ENCODE measurements at places on chromosomes 5 and 9.

GRCh38 chr9:124392871-124393460, 22.3 kb downstream of the PSMB7 start:
- no peak for DNase-seq

DNA sequence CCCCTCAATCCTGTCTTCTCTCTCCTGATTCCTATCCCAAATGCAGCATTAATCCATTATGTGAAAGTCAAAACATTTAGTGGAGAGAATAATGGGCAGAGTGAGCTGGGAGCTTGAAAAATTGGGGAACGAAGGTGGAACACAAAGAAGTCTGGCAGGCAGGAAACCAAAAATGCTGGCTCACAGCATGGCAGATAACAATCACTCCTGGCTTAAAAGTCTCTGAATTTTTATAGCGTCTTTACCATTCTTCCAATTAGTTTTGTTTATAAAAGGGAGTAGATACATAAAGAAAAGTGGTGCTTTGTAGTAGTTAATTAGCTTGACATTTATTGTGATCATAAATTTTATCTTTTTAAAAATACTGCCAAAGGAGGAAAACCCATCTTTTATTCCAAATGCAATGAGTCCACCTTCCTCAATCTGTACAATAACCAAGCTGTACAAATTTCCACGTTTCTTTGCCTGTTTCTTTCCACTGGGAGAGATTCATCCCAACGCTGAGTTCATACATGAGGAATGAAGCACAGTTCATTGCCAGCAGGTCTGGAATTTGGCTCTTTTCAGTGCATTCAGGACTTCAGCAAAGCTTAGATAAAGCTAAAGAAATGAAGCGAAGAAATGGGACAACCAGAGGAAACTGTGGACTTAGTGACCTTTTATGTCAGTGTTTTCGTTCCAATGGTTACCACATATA, 174.7 kb downstream of the HMHB1 start:
- no peak for DNase-seq

DNA sequence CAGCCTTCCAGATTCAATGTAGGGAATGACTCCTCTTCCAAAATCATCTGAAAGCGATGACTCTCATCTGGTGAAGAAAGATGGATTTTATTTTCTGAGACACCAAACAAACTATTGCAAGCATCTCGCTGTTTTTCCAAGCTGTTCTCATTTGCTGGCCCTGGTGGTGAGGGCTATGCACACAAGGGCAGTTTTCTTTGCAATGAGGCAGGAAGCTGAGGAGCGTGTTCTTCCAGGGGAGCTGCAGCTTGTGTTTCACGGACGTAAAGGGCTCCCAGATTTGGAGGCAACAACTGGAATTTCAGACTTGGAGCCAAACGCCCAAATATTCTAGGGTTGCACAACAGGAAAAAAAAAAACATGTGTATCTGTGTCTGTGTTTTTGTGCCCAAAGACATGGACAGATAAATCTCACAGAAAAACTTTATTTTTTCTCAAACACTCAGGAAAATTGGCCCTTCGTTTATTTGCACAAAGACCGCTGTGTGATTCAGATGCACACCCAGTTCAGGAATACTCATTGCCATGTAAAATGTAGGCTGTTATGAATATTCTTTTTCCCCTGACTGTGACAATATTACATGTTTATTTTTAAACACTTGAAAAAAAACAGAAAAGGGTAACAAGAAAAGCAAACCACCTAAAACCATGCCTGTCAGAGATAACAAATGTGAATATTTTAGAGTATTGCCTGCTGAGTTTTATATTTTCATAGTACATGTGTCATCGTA, 151.3 kb downstream of the GAS1 start:
- DNase-seq: no peak

DNA sequence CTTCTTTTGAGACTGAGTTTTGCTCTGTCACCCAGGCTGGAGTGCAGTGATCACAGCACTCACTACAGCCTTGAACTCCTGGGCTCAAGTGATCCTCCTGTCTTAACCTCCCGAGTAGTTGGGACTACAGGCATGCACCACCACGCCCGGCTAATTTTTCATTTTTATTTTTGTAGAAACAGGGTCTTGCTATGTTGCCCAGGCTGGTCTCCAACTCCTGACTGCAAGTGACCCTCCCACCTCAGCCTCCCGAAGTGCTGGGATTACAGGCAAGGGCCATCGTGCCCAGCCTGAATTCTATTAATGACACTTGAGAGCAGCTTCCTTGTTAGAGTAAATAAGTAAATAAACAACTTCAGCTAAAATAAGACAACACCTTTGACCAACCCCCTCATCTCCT, 12.3 kb downstream of the ROR2 start:
- no peak for DNase-seq

- no peak for DNase-seq
Measured at GRCh38 chr5:160033546-160034252, 24.8 kb downstream of the TTC1 start.

GRCh38 chr9:93264338-93265125, 80.6 kb downstream of the WNK2 start:
- DNase-seq: no peak

GRCh38 chr9:134566196-134566847, 75.3 kb upstream of the COL5A1 start:
- DNase-seq: no peak

GRCh38 chr9:121743441-121744001, 92.1 kb downstream of the DAB2IP start:
- peak; percentile 87 for DNase-seq

DNA sequence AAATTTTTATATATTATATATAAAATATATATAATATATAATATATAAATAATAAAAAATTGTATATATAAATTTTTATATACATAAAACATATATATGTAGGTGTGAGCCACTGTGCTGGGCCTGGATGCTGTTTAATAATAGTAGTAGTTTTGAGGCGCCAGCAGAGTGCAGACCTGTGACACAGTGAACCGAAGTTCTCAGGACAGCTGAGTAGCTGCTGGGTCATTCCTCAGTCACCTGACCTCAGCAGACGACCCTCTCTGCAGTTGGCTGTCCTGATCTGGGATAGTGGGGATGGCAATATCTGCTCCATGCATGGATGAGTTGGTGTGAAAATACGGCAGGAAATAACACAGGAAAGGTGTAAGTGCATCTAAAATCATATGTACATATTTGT, 3.3 kb upstream of the SNX18 start:
- DNase-seq: no peak

GRCh38 chr9:38271666-38272241, 120.7 kb upstream of the ALDH1B1 start:
- DNase-seq: no peak

GRCh38 chr9:137865581-137866145, 11.9 kb upstream of the CACNA1B start:
- DNase-seq: no peak

DNA sequence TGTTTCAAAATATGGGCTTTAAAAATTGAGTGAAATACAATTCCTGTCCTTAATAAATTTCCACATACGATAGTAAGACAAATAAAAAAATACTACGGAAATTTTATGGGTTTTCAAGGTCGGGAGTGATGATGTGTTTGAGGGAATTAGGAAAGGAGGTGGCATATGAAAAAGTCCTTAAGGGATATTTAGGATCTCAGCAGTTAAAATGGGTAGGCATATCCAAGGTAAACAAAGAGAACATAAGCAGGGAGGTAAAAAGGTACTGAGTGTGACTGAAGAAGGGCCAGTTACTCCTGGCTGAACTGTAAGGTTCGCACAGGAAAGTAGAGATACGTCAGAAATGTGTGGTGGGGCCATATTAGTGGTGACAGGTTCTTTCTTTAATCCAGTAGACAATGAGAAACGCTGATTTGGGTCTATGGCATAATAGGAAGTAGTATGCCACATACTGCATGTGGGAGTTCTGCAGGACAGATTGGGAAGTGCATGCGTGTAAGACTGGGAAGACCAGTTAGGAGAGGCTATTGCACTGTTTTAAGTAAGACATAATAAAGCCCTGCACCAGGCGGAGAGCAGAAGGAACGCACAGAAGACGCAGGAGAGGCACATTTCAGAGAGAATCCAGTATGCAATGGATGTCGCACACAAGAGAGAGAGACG, 937 bp upstream of the HMGCR start:
- no peak for DNase-seq

DNA sequence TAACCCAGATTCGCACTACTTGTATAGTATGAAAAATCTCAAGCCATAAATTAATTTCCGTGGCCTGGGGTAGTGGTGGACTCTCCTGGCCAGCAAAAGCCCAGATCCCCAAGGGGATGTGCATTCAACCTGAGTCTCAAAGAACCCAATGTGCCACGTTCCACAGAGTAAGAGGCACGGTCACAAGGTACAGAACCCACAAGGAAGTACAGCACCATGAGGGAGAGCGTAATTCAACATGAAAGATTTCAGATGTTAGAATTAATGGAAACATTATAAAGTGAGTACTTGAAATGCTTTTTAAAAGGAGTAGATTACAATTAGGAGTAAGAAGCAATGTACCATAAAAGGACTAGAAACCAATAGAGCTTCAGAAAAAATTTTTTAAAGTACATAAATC, 23.4 kb downstream of the SRD5A1 start:
- no peak for DNase-seq

DNA sequence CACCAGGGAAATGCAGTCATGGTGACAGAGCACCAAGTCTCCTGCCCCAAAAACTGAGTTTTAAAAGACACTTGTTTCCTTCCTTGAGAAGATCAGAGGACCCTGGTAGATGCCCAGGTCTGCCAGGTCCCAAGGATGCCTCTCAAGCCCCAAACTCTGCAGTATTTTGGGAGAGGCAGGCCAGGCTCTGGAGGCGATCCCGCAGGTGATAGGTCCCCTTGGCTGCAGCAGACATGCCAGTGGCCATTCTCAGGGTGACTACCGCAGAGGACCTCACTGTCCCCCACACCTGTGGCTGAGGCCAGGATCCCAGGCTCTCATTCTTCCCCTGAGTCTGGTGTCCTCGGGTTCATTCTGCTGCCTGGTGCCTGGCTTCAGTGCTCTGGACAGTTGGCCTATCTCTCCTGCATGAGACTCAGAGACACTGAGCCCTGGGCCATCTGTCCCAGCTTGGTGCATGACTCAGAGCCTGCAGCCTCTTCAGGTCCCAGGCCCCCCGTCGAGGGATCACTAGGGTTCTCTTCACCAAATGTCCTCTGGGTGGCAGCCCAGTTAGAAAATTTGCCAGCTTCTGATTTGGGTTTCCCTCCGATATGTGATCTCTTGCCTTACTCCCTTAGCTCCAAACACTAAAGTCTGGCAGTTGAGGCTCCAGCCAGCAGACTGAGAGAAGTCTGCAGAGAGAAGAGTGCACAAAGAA, 59.7 kb upstream of the GARNL3 start:
- DNase-seq: no peak

GRCh38 chr5:175809531-175810121, 61.8 kb upstream of the CPLX2 start:
- no peak for DNase-seq

DNA sequence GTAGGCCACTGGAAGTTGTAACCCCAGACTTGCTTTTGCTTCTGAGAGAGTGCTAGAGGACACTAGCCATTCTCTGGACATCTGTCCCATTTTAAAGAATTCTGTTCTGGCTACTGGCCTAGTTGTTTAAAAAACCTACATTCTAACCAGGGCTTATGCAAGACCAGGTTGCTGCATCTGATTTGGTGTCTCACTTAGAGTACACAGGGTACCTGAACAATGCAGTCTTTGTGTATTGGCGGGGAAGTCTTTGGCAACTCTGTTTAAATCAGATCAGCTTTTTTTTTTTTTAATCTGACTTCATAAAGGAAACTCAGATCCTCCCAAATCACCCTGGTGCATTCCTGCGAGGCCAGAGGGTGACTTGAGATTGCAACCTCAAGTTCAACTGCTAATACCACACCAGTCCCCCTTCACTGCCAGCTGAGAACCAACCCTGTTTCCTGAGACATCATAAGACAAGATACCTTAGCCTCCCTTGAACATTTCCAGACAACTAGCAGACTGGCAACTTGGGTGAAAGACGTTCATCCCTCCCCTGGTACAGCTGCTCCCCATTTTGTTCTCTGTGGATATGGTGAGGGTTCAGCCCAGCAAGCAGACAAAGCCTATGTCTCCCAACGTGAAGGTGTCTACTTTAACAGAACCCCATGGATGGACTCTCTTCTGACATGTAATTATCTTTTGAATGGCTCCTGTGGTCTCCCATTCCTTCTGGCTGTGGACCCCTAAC, 27.0 kb downstream of the SKP1 start:
- DNase-seq: no peak

GRCh38 chr5:137344723-137345322, 154.3 kb downstream of the SPOCK1 start:
- DNase-seq: no peak

DNA sequence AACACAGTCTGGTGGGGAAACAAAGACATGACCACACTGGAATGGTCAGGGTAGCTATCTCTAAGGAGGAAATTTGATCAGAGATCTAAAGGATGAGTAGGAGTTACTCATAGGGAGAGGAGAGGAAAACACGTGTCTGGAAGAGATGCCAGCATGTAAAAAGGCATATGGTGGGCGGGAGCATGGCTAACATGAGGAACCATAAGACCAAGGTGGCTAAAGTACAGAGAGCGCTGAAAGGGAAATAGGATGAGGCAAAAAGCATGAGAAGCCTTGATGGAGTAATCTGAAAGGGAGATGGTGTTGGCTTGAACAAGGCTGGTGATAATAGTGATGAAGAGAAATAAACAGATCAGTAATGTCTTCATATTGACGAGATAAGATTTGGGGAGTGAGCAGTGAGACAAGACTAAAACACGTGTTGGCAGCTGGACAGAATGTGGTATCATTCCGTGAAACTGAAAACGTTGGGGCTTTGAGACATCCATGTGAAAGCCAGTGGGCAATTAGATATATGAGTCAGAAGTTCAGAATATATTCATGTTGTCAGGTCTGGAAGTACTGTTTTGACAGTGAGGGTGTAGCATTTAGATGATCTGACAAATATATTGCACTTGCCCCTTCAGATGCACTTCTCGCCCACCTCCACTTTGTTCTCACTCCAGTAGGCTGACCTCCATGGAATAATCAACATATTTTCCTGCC, 209.1 kb upstream of the KCNN2 start:
- DNase-seq: no peak

DNA sequence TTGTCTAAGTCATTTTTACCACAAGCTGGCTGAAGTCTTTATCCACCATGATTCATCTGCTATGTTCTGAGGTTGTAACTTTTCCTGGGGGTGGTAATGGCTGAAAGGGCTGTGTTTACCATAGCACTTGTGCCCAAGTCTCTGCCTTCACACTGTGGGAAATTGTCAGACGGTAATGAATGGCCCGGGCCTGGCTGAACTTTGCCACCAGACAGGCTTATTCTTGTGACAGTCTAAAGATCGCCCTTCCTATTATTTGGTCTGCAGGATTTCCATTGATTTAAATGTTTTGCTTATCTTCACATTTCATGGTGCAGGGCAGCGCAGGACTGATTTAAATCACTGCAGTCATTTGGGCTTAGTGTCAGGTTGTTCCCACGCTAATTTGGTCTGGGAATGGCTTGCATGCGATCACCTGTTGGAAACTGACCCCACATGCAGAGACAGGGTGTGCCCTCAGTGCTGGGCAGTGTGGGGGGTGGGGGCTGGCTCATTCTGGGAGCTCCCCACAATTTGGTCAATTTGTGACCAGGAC, 109.3 kb upstream of the ICE1 start:
- DNase-seq: no peak

DNA sequence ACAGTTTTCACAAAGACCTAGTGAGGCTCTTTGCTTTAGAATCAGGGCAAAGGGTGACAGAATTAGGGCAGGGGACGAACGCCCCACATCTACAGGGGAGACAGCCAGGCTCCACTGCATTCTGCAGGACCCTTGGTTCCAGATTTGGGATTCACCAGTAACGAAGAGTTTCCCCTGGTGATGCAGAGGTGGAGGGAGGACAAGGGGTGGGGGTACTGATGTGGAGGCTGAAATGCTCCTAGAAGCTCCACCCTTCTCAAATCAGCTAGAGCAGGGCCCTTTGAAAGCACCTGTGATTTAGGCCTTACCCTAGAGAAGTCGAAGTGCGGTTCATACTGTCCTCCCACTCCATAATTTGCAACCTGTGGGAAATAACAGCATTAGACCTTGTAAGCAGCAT, 29.1 kb downstream of the P4HA2 start:
- no peak for DNase-seq

All from lower lobe of right lung (tissue), 2 donors.